Stomach (tissue), 19 donors: ENCODE measurements at places on chromosomes 12 and 14. TPM values are rescaled to one million over a fixed set of nuclear protein-coding genes. Genes with fewer than 3 reads are reported as not detected.

GRCh38 chr12:48810903-48811431 lies 7.3 kb upstream of the CACNB3 start:
- peak; percentile 67 for DNase-seq

GRCh38 chr12:44294649-44295048 lies 458.8 kb downstream of the TMEM117 start:
- no peak for DNase-seq

DNA sequence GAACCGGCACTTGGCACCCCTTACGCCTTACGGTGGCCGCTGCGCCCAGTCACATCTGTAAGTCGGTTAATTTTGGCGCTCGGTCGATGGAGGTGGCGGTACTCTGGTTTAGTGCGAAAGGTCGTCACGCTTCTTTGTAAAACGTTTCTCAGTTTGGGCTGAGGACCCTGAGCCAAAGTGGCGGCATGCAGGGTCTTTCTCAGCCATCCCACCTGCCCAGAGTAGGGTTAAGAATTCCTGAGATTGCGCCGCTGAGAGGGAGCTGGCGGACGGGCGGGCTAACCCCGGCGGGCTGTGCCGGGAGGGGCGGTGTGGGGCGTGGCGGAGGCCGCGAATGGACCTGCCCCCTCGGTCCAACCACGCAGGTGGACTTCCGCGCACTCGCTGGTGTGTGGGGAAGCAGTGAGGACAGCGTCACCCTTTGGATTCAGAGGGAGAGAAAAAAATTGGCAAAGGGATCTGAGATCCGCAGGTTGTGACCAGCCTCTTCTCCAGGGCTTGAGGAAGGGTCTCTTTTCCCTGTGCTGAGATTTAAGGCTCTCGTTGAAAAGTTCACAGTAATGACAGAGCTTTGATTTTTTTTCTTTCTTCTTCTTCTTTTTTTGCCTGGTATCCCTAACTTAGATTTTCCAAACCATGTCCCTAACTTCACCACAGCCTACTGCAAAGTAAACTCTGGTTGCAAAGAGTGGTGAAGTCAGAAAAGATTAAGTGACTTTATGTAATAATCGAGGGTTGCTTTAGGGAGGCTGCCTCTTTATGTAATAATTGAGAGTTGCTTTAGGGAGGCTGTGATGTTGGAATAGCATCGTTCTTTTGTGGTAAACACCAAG lies 602 bp upstream of the FBXO33 start:
- DNase-seq: peak; percentile 94

GRCh38 chr12:67546746-67547145 lies 101.8 kb upstream of the DYRK2 start:
- DNase-seq: no peak

DNA sequence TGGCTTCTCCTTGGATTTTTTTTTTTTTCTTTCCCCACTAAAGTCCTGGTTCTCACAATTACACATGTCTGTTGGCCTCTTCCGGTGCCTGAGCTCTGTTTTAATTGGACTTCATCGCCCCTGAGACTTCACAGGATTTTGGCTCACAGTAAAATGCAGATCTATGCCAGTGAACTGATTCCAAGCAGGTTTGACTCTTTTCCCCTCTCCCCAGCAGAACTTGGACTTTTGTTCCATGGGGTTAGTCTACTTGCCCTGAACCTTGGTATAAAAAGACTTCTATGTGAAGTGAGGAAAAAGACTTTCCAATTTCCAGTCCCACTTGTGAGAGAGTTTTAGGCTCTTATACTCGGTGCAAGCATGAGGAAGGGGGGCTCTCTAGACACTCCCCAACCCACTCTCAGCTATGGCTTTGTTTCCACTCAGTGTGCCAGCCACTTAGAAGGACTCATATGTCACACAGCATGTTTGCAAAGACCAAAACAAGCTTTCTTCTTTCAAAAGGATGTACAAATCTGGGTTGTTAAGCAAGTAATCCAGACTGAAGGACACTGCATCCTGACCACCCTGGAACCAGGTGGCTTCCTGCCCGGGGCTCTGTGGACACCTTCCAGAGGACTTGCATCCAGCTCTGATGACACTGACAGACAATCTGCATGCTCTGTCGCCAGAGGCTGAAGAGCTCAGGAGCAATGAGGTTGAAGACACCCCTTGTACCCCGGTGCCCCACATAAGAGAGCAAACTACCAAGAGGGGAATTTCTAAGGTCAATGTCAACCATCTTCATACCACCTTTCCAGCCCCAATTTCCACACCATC lies 221.9 kb upstream of the EGLN3 start:
- DNase-seq: peak; percentile 42

GRCh38 chr14:91872011-91872501 lies 4.7 kb upstream of the TC2N start:
- DNase-seq: peak; percentile 75

DNA sequence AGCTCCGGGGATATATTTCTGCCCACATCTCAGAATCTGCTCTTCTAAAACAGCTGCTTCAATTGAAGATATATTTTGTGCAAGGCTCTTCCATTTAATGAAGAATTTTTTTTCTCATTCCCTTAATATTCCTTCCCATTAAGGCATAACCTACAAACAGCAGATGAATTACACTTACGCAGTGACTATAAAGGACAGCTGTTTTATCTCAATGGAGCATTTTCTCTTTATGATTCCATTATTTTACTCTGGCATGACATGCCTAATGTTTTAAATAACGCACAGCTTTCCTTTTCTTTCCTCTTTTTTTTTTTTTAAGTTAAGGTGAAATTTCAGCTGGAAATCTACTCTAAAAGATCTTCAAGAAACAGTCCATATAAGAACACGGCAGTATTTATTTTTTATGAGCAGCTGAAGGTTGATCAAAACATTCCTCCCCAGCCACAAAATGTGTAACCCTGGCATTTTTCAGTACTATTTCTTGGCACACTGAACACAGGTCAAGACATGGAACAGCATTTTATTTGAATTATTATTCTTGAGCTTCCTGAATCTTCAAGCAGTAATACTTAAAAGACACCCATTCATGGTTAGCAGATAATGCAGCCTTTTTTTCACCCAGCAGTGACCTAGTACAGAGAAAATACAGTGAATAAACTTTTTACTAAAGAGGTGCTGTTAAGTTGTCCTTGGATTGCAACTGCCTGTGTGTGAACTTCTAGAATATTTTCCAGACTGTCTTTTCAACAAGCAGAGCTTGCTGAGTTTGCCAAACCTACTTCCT lies 118.1 kb upstream of the FOXN3 start:
- DNase-seq: no peak

GRCh38 chr14:90405101-90405500 lies 8.3 kb downstream of the CALM1 start:
- DNase-seq: no peak

GRCh38 chr14:38405851-38406635 lies 150.2 kb upstream of the CLEC14A start:
- no peak for DNase-seq

GRCh38 chr14:104523546-104523935 lies 56.0 kb upstream of the C14orf180 start:
- no peak for DNase-seq

GRCh38 chr14:75450381-75451276 lies 22.8 kb downstream of the JDP2 start:
- DNase-seq: peak; percentile 78

- DNase-seq: peak; percentile 33
These were observed 30.4 kb downstream of the MANSC1 start for GRCh38 chr12:12319451-12320183.

DNA sequence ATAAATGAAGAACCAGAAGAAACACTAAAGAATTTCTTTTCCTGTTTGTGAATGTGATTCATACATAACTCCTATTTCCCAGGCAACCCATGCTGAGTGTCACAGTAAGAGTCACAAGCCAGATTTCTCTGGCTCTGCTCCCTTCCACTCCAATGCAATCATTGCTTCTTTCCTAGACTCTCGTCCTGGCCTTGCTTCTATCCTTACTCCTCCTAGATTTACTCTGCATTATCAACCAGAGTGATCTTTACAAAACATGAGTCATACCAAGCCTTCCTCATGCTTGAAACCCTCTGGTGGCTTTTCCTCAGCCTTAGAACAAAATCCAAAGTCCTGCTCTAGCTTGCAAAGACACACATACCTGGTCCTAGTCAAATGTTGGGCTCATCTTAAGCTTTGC lies 13.3 kb downstream of the IL22 start:
- DNase-seq: no peak

GRCh38 chr14:78610994-78611393 lies 440.8 kb downstream of the NRXN3 start:
- DNase-seq: no peak

DNA sequence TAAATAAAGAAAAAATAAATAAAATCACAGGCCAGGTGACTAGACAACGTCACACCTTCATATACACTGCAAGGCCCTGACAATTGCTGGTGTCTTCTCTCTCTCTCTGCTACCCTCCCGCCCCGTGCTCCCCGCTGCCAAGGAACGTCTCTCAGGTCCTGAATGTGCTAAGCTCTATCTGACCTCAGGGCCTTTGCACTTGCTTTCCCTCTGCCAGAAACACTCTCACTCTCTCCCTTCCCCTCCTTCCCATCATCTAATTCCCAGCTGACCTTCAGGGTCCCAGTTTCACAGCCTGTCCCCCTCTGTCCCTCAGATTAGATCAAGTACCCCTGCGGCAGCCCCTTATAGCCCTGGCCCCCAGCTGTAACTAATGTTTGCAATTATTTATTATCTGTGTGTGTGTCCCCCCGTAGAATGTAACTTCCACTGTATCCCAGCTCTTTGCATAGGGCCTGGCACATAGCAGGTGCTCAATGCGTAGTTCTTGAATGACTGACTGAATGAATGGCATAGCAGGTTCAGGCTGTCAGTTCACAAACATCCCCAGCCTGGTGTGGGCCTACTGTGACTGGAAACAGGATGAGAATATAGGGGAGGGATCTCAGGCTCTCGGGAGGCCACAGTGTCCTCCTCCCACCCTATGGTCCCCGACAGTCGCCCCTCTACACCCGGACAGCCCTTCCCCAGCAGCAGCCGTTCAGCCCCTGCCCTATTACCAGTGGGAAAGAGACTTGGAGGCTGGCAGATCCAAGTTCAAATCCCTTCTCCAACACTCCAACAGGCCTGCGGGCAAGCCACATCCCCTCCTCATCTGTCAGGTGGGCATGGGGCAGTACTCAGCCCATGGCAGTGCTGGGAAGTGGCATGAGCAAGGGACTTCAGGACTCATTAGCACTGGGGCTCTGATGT lies 6.6 kb downstream of the BEGAIN start:
- DNase-seq: no peak

DNA sequence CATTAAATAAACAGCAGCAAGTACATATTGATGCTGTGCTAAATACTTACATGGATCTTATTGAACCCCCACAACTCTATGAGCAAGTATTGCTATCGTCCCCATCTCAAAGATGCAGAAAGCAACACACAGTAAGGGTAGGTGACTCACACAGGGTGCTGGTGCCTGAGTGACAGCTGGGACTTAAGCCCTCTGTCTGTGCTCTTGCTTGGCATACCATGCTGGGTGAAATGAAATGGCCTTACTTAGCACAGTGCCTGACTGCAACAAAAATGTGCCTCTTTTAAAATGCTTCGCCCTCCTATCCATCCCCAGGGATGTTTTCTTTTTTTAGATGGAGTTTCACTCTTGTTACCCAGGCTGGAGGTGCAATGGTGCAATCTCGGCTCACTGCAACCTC lies 788 bp downstream of the TEX52 start:
- no peak for DNase-seq

DNA sequence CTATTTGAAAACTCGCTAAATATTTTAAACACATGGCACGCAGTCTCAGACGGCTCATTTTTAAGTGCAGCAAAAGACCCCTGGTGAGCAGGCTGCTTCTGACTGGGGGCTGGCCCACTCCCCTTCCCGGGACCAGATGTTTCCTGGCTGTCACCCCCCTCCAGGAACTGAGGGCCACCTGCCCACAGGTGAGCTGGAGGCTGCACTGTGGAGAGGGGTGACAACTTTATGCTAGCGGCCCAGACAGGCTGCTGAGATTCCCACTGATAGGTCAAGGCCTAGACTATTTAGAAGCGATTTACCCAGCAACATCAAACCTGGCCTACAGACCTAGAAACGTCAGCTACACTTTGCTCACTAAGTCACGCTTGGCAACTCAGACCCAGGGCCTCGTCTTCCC lies 92.1 kb downstream of the BCL11B start:
- DNase-seq: no peak

DNA sequence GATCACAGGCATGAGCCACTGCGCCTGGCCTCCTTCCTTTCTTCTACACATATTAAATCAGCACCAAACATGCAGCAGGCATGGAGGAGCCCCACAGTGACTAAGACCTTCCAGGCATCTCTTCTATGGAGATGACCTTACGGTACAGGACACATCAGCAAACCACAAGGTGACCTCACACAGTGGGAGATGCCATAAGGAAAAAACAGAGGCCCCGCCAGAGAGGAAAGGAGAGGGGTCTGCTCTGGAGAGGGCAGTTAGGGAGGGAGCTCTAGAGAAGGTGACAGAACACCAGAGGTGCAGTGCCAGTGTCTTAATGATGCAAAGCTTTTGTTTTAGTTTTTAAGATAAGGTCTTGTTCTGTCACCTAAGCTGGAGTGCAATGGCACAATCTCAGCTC lies 81.1 kb upstream of the ESRRB start:
- no peak for DNase-seq

DNA sequence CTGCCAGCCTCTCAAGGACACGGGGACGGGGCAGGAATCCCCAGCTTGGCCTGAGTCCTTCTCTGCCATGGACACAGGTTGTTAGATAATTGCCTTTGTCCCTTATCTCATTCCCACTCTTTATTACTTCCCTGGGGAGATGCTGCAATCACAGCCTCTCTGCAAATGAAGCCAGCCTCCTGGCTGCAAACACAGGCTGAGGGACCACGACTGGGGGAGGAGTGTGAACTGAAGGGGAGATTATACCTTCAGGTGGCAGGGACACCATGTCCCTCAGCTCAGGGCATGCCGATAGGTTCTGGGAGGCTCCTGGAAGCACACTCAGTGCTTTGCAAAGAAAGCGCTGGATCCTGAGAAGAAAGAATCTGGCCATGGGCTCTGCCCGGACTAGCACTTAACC lies 16.1 kb upstream of the CHGA start:
- no peak for DNase-seq

GRCh38 chr12:131830914-131831571 lies 2.9 kb downstream of the MMP17 start:
- peak; percentile 49 for DNase-seq

GRCh38 chr14:34187519-34188044 lies 236.7 kb upstream of the EGLN3 start:
- DNase-seq: no peak

The CCDC60 gene
- total RNA-seq: not detected

The SERPINA10 gene
- total RNA-seq: not detected

The C14orf132 gene
- 18.4 TPM for total RNA-seq

The AQP5 gene
- total RNA-seq: 6.6 TPM

The PRB2 gene
- total RNA-seq: not detected

The NRIP2 gene
- 24.3 TPM for total RNA-seq

The TMEM30B gene
- 33.5 TPM for total RNA-seq

The FZD10 gene
- 0.72 TPM for total RNA-seq

The IFNG gene
- total RNA-seq: not detected

The RILPL2 gene
- 4.5 TPM for total RNA-seq

The C1S gene
- 168 TPM for total RNA-seq

The IL26 gene
- total RNA-seq: not detected

The TAS2R13 gene
- total RNA-seq: 1.2 TPM

The PLBD2 gene
- 2.7 TPM for total RNA-seq

The TAS2R9 gene
- total RNA-seq: not detected

The ARMH4 gene
- total RNA-seq: 1.9 TPM
